Fibroblast of gingiva (primary cell): ENCODE measurements at places on chromosomes 3 and 15.

DNA sequence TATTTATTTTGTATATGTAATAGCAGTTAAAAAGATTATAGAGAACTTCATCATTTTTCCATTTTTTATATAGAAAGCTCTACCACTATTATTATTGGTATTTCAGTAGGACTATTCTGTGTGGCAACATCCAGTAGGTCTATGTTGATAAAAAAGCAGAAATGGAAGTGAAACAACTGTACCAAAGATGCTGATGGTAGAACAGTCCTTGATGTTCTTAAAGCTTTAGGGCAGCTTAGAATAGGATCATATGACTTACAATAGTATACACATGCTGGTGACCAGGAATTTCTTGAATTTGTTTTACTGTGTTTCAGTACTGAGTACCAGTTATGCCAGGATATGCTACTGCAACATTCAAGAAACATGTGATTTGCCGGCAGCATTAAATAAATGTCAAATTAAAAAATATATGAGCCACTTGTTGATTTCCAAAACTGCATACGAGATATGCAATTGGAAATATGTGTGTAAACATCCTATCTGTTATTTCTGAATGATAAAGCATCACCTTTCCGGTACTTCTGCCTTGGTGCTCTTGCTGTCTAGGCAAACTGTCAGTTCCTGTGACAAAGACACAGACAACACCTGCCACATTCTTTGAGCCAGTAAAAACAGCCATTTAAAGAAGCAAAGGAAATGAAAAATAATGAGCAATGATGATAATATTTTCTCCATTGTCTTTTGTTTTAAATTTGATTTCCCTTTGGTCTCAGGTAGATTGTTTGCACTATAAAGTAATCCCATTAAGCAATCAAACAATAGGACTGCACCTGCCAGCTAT lies 649.2 kb downstream of the ZPLD1 start:
- DNase-seq = no peak

DNA sequence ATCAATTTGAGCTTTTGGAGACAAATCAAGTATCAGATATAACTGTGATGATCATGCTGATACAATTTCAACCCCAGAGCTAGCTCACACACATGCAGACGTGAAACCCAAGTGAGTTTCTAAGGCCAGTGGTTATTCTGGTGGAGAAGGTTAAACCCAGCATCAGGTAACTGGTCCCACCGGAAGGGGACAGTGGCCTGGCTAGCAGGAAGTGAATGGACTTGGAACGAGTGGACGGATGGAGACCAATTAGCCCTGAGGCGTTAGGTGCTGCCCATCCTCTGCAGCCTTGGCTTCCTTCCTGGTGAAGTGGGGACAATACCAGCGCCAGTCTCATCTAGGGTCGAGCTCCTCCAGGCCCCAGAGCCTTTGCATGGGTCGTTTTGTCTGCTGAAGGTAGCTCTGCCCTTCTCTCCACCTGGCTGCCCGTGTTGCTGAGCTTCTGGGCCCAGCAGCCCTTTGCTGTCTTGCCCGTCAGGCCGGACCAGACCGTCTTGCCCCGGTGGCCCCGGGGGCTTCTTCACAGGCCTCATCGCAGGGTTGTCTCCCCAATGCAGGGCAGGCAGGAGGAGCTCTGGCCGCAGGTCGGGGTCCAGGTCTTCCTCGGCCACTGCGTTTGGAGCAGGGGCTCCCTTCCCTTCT lies 915 bp upstream of the KCTD6 start:
- no peak for DNase-seq

GRCh38 chr3:55064164-55064563 lies 136.3 kb upstream of the LRTM1 start:
- DNase-seq = no peak

- peak; percentile 86 for DNase-seq
Observed at GRCh38 chr3:77467702-77468625, 428.1 kb downstream of the ROBO2 start.

DNA sequence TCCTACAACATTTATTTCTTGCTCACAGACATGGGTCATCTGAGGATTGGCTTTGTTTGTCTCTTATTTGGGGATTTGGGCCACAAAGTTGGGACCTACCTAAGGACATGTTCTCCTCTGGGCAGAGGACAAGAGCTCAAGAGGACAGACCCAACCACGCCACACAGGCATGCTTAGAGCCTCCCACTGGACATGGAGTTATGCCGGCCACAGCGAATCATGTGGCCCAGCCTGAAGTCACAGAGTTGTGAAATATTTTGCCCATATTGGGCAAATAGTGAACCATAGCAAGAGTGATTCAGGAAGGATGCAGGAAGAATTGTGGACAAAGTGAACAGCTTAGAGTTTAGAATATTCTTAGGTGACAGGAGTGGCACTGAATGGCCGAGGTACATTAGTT lies 9.9 kb downstream of the TRAK1 start:
- DNase-seq = peak; percentile 70

- DNase-seq = no peak
Observed at GRCh38 chr3:22392859-22393258, 641.8 kb upstream of the ZNF385D start.
